T-helper 17 cell (primary cell): ENCODE measurements at places on chromosomes 13 and 19.

GRCh38 chr13:57017357-57017756 is 123.4 kb upstream of the PRR20A start:
- DNase-seq: no peak

GRCh38 chr19:55116232-55116858 is 1.1 kb downstream of the PPP1R12C start:
- peak; percentile 32 for DNase-seq

- no peak for DNase-seq
Observed at GRCh38 chr13:79222427-79223205, 183.4 kb downstream of the RBM26 start.

GRCh38 chr19:55132453-55133129 is 15.2 kb upstream of the PPP1R12C start:
- DNase-seq: no peak

GRCh38 chr19:49799271-49799797 is 13.8 kb downstream of the FUZ start:
- no peak for DNase-seq

GRCh38 chr19:13804830-13805683 is 9.8 kb downstream of the ZSWIM4 start:
- no peak for DNase-seq

DNA sequence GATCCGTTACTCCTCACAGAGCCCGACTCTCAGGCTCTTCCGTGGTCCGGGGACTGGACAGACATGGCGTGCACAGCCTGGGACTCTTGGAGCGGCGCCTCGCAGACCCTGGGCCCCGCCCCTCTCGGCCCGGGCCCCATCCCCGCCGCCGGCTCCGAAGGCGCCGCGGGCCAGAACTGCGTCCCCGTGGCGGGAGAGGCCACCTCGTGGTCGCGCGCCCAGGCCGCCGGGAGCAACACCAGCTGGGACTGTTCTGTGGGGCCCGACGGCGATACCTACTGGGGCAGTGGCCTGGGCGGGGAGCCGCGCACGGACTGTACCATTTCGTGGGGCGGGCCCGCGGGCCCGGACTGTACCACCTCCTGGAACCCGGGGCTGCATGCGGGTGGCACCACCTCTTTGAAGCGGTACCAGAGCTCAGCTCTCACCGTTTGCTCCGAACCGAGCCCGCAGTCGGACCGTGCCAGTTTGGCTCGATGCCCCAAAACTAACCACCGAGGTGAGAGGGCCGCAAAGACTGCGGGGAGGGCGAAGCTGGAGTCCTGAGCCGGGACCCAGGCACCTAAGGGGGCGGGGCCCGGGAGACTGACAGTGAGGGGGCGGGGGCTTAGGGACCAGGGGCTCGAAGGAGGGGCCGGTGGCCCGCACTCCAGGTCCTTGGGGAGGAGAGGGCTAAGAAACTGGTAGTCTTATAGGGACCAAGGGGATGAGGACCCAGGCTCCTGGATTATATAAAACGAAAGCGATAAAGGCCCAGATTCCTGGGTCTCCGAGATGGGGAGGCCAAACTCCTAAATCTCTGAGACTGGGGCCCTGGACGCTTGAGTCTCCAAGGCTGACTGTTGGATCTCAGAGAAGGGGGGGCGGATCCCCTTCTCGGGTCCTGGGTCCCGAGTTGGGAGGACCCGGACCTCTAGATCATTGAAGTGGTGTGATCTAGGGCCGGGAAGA is 2.0 kb downstream of the ETV2 start:
- DNase-seq: peak; percentile 75

DNA sequence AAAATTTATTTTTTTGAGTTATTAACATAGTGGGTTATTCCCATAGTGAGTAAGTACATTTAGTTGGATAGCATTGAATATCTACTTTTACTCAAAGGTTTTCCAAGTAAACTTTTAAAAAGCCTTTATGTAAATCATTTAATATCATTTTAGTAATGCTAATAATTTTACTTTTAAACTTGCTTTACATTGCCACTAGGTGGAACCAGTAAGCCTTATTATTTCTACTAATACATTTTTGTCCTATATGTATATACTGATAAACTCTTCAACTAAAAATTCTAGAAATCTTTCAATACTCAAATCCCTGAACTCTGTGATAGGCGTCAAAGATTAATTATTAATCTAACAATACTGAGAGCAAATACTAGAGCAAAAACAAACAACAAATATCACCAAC is 1709.2 kb upstream of the PCDH20 start:
- no peak for DNase-seq

DNA sequence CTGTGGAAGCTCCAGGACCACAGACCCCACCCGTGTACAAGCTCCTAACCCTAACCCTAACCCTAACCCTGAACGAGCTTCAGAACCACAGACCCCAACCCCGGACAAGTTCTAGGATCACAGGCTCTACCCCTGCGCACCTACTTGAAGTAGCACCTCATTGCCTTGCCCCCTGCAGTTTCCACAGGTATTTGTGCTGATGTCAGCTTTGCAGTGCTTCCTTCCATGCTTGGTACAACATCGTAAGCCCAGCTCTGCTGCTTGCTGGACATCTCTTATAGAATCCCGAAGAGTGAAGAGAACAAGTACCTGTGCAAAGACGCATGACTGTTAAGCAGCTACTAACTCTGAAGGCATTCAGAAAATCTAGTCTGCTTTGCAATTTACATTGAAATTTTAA is 20.7 kb upstream of the CDC16 start:
- no peak for DNase-seq

DNA sequence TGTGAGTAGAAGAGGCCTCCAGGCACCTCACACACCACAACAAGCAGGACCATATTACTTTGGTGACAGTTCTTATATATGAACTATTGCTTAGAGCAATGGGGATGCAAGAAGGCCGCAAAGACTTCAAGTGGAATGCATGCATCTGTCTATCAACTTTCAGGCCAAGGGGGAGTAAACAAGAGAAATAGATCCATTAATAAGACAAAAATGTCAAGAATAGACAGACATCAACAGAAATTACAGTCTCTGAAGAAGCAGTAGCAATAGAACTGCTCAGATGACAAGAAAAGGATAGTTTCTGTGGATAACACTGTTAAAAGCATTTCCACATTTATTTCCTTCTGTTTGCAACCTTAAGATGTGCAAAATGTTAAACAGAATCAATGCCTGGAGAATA is 1057.7 kb downstream of the UQCRFS1 start:
- DNase-seq: no peak

GRCh38 chr19:4139614-4140236 is 13.7 kb upstream of the CREB3L3 start:
- DNase-seq: peak; percentile 70

DNA sequence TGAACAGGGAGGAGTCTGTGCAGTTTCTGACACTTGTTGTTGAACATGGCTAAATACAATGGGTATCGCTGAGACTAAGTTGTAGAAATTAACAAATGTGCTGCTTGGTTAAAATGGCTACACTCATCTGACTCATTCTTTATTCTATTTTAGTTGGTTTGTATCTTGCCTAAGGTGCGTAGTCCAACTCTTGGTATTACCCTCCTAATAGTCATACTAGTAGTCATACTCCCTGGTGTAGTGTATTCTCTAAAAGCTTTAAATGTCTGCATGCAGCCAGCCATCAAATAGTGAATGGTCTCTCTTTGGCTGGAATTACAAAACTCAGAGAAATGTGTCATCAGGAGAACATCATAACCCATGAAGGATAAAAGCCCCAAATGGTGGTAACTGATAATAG is 16.1 kb downstream of the CEACAM6 start:
- DNase-seq: no peak

- DNase-seq: no peak
Observed at GRCh38 chr13:72126424-72126823, 259.4 kb upstream of the DACH1 start.

GRCh38 chr19:54209058-54209810 is 8.6 kb downstream of the RPS9 start:
- DNase-seq: no peak

- DNase-seq: no peak
Observed at GRCh38 chr19:36401475-36401874, 17.0 kb downstream of the ZFP82 start.

DNA sequence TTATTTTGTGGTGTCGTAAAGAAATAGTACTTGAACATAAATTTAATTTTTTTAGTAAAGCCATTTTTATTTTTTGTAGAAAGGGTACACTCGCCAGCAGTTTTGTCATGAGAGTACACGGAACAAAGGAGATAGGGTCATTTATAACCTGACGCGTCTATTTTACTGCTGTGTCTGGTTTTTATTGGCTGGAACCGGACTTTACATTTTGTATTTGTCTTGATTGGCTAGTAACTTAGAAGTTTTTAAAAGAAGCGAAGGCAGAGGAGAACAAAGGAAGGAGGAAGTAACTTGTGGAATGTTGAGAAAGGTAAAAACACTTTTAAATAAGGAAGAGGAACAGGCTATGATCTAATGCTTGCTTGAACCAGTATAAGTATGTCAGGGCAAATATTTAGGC is 43.5 kb downstream of the TRPM4 start:
- no peak for DNase-seq

GRCh38 chr19:5665781-5666513 is 14.4 kb downstream of the MICOS13 start:
- DNase-seq: no peak

- no peak for DNase-seq
Observed at GRCh38 chr13:99260216-99260615, 2.0 kb upstream of the GPR18 start.

DNA sequence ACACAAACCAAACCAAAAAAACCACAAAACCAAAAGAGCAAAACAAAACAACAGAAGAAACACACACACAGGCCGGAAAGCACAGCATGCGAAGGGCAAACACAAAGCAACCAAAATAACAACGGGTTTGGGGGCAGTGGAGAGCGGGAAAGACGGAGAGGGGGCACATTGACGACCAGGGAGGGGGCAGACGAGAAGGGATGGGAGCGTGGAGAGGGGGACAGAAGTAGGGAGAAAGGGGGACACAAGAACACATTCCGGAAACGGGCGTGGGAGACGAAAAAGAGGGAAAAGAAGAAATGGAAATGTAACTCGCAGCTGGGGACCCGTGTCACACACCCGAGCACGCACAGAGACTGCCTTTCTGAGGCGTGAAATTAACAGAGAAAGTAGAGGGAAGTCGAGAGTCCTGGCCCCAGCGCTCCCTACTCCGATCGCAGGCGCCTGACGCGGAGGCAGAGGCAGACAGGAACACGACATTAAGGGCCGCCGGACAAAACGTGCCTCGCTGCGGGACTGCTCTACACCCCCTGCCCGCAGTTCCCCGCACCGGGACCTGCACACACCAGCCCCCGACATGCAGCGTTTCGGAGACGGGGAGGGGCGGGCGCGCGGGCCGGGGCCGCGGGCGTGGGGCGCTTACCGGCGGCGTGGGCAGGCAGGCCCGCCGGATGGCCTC is 652 bp downstream of the POU4F1 start:
- no peak for DNase-seq

DNA sequence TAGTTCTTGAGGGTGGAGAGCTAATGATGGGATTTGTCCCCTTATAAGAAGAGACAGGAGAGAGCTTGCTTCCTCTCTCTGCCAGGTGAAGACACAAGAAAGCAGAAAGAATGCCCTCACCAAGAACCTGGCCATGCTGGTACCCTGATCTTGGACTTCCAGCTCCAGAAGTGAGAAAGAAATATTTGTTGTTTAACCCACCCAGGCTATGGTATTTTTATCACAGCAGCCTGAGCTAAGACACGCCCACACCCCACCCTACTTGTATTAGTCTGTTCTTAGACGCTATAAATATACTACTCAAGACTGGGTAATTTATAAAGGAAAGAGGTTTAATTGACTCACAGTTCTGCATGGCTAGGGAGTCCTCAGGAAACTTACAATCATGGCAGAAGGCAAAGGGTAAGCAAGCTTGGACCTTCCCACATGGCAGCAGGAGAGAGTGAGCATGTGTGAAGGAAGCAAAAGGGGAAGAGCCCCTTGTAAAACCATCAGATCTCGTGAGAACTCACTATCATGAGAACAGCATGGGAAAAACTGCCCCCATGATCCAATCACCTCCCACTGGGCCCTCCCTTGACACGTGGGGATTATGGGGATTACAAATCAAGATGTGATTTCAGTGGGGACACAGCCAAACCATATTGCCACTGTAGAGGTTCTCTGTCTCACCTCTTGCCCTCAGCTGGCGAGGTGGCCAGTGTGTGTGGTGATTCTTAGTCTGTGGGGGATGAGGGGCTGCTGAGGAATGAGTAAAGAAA is 57.4 kb upstream of the RCBTB2 start:
- no peak for DNase-seq

DNA sequence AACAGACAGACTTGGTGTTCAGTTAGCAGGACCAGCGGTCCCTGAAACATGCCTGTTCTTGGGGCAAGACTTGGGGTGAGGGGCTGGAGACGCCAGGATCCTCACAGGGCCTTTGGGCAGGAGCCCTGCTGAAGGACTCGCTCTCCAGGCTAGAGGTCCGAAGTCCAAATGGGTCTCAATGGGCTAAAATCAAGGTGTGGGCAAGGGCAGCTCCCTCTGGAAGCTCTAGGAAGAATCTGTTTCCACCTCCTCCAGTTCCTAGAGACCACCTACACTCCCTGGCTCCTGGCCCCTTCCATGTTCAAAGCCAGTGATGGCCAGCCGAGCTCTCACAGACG is 111.3 kb downstream of the TUBA3C start:
- DNase-seq: no peak

- DNase-seq: no peak
Observed at GRCh38 chr19:1141944-1142343, 32.1 kb downstream of the SBNO2 start.

GRCh38 chr13:86946734-86947133 is 724.4 kb upstream of the SLITRK5 start:
- no peak for DNase-seq

DNA sequence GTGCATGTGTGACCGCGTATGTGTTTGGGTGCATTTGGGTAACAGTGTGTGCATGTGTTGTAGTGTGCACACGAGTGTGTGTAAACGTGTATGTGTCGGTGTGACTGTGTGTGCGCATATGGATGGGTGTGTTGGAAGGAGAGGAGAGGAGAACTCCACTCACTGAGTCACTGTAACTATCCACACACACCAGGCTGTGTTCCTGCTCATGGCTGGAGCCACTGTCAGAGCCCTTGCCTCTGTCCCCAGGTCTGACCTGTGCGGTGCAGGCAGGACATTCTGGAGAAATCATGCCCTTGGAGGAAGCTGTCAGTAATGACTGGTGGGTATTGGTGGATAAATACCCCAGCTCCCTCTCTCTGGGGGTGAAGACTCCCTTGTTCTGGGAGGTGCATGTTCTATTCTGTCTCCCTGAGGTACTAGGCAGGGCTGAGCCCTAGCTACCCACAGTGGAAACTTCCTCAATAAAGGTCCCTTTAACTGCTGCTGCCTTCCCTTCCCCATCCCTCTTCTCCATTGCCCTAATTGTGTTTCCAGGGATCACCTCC is 48.4 kb downstream of the CYP4F22 start:
- DNase-seq: no peak
